ENCODE measurements at places on chromosomes 7 and 10.

DNA sequence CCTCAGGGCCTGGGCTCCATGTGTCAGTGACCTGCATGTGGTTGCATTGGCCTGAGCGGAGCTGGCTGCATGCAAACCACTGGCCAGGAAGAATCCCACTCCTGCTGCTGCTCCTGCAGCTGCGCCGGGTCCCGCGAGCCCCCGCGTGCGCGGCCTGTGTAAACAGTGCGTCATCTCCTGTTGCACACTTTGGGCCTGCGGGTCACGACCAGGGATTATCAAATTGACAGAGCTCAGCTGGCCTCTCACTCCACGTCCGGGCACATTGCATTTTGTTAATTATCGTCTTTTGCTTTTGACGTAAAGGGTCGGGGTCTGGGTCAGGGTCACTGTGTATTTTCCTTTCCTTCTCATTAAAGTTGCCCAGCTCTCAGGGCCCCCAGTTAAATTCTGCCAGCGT is 132.6 kb downstream of the RGS10 start:
- DNase-seq = peak; percentile 71

GRCh38 chr10:74123081-74123480 is 27.5 kb downstream of the AP3M1 start:
- DNase-seq = no peak

DNA sequence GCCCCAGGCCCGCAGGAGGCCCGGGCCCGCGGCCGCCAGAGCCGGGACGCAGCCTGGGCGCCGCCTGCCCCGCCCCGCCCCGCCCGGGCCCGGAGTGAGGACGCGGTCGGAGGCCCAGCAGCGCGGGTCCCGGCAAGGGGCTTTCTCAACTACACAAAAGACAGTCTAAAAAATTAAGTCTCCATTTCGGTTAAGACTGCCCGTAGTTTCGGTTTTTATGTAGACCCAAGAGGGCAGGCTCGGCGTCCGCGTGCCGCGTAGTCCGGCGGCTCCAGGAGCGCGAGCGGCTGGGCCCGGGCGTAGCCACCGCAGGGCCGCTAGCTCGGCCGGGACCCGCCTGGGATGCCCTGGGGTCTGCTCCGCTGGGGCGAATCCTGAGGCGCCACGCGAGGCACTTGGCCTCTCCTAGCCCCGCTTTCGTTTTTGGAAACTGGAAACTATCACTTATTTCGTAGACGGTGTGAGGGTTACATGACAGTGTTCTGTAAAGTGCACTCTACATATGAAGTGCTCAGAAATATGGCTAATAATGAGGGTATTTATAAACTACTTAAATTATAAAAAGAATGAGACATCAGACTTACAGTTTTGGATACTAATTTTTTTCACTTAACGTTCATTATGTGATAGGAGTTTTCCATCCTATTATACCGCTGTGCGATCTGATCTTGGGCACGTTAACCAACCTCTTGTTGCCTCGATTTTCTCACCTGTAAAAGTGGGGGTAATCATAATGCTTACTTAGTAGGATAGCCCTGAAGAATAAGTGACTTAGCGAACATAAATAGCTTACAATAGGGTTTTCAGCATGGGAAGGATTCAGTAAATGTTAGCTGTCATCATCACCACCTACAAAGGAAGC is 573 bp downstream of the BLVRA start:
- DNase-seq = peak; percentile 90

- peak; percentile 47 for DNase-seq
These were observed 5.0 kb upstream of the TBXAS1 start for GRCh38 chr7:139823959-139824521.

DNA sequence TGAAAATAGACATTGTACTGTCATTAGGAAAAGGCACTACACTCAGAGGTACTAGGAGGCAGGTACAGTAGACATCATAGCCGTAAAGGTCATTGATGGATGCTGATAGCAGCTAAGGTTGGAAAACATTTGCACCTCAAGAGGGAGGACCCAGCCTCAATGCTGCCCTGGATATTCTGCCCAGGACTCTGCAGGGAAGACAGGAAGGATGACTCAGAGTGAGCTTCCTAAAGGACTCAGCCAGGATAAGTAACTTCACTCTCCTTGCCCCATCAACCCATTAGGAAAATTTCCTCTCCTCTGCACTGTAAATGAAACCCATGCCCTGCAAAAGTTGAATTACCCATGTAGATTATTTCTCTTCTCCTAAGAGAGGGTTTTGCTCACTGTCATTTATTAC is 617.9 kb upstream of the MKI67 start:
- no peak for DNase-seq

- no peak for DNase-seq
These were observed 1024.8 kb downstream of the LRMDA start for GRCh38 chr10:76456197-76456596.

- no peak for DNase-seq
These were observed 52.4 kb upstream of the EEPD1 start for GRCh38 chr7:36100634-36101033.

DNA sequence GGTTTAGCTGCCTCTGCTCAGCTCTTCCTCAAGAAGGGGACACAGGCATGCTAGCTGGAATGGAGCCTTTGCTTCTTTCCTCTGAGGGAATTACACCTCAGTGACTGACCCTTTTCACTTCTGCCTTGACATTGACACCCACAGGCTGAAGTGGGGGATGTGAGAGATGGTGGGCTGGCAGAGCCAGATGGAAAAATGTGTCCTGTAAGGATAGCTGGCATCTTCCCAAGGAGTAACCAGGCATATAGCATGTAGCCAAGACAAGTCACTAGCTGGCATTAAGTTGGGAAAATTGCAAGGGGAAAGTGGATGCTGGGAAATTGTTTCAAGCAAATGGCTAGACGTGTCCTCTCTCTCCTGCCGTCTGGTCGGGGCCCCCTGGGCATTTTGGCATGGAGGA is 19.9 kb downstream of the STMP1 start:
- DNase-seq = no peak

DNA sequence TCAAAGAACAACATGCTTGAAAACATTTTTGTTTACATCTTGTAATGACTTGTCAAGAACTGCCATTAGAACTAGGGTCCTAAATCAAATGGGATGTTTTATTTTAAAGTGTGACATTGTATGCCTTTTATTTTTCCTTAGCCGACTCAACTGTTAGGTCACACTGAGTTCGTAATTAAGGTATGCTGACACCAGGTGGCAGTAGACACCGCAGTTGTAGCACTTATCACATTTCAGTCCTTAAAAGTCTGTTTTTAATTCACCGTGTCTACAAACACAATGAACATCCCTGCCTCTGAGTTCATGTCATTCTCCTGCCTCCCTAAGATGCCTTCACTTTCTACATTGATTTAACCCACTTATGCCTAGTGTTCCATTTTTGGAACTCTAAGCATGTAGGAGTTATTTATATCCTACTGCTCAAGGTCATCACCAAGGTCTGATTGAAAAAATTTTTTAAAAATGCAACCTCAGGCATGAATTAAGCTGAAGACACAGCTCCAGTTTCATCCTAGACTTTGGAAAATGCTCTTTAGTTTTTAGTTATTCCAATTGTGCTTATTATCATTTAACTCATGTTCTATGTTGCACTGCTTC is 186.1 kb downstream of the BMPER start:
- DNase-seq = no peak

DNA sequence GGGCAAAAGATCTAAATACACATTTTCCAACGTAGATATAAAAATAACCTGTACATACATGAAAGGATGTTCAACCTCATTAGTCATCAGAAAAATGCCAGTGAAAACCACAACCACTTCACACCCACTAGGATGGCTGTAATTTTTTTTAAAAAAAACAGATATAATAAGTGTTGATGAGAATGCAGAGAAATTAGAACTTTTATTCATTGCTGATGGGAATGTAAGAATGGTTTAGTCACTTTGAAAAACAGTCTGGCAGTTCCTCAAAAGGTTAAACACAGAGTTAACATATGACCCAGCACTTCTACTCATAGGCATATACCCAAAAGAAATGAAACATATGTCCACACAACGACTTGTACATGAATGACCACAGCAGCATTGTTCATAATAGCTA is 32.3 kb upstream of the PRKCQ start:
- no peak for DNase-seq

GRCh38 chr10:43153901-43154300 is 15.7 kb downstream of the CSGALNACT2 start:
- no peak for DNase-seq

DNA sequence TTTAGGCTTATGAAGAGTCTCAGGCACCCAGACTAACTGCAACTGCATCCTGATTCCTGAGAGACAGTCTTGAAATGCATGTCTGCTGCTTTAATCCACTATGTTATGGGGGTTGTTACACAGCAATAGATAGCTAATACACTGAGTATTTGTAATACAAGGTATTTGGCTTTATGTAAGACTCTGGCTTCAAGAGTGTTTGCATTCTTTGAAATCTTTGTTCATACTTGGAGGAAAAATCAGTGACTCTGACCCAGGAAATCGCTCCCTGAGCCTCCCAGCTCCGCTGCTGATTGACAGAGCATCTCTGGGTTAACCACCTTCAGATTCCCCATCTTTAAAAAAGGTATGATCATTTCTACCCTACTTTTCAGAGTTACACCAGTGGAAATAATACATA is 133.9 kb downstream of the MTPAP start:
- DNase-seq = no peak

Data from right kidney (tissue), 9 donors.